ENCODE measurements at places on chromosomes 13 and 19.
A peak's percentile ranks its signal among the peaks of the same experiment; 100 is the strongest.

- DNase-seq: no peak
Observed at GRCh38 chr19:29622166-29623070, 16.3 kb downstream of the POP4 start.

DNA sequence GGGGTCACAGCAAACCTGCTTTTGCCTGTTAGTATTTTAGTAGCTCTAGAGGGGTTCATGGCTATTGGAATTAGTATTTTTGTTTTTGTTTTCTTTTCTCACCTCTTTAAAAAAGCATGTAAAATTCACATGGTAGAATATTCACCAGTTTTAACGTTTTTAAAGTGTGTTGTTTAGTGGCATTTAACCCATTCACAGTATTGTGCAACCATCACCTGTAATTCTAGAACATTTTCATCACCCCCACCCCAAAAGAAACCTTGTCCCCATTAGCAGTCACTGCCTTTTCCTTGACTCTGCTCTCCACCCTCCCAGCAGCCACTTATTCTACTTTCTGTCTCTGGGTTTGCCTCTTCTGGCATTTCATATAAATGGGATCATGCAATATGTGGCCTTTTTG, 39.8 kb downstream of the GATAD2A start:
- DNase-seq: no peak

DNA sequence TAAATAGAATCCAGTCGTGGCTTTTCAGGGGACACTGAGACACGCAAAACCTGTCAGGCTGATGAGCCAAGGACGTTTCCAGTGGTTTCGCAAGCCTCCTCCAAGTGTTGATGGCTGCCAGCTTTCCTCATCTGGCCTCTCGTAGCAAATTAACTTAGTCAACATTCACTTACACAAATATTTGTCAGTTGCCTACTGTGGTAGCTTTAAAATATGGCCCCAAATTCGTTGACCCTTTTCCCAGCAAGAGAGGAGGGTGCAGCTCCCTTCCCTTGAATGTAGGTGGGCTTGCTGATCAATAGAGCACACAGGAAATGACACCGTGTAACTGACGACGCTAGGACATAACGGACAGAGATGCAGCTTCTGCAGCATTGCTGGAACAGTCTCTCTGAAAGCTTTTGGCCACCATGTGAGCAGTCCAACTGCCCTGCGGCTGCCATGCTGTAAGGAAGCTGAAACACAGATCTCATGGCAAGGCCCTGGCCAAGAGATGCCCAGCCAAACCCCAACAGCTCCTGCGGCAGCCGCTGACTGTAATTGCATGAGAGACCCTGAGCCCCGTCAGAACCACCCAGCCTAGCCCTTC, 5.5 kb upstream of the RANBP3 start:
- no peak for DNase-seq

DNA sequence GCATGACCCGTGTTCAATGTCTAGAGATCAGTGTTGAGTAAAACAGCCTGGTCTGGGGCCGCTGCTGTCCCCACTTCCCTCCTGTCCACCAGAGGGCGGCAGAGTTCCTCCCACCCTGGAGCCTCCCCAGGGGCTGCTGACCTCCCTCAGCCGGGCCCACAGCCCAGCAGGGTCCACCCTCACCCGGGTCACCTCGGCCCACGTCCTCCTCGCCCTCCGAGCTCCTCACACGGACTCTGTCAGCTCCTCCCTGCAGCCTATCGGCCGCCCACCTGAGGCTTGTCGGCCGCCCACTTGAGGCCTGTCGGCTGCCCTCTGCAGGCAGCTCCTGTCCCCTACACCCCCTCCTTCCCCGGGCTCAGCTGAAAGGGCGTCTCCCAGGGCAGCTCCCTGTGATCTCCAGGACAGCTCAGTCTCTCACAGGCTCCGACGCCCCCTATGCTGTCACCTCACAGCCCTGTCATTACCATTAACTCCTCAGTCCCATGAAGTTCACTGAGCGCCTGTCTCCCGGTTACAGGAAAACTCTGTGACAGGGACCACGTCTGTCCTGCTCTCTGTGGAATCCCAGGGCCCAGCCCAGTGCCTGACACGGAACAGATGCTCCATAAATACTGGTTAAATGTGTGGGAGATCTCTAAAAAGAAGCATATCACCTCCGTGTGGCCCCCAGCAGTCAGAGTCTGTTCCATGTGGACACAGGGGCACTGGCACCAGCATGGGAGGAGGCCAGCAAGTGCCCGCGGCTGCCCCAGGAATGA, 1.5 kb upstream of the CEACAM5 start:
- DNase-seq: no peak

- DNase-seq: no peak
Observed at GRCh38 chr19:11540645-11541044, 2.0 kb downstream of the CNN1 start.

DNA sequence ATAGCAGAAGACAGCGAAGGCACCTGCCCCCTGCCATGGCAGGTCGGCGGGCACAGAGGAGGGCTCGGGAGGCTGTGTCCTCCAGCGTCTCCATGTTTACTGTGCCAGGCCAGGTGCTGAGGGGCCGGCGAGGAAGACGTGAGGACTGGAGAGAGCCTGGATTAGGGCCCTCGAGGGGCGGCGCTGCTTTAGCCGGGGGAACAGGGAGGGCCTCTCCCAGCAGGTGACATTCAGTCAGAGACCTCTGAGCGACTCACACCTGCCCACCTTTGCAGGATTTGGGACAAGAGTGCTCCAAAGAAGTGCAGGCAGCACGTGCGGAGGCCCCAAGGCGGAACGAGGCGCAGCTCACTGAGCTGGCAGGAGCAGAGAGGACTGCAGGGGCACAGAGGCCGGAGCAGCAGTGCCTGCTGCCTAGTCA, 17.6 kb downstream of the KDM4B start:
- DNase-seq: no peak

DNA sequence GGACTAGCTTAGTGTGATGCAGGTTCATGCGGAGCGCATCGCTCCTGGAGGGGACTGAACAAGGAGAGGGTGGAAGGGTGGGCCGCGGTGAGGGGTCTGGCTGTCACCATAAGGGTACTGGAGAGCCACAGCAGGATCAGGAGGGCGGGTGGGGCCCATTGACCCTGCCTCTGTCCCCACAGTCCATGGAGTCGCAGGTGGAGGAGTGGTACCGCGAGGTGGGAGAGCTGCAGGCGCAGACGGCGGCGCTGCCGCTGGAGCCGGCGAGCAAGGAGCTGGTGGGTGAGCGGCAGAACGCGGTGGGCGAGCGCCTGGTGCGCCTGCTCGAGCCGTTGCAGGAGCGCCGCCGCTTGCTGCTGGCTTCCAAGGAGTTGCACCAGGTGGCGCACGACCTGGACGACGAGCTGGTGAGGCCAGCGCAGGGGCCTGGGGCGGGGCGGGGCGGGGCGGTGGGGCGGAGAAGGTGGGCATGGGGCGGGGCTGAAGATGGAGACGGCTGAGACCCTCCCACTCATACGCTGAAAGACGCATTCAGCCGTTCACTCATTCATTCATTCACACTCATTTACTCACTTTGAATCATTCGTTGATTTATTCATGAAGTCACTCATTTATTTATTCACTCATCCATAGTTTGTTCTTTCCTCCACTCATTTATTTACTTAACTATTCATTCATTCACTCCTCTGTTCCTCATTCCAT, 27.5 kb upstream of the SHKBP1 start:
- peak; percentile 91 for DNase-seq

DNA sequence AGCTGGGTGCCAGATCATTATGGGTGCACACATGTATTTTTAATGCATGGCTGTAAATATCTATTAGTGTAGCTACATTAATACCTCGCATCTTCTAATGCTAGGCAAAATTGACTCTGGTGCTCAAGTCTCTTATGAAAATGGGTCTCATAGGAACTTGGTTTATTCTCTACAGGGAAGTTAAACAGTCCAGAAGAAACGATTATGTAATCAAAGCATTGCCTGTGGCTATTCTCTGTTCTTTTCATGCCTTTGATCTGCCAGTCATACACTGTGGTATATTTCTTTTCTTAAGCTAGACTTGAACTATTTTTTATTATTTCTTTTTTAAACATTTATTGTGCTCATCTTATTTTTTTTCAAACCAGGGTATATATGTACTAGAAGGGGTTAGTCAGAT, 1015.0 kb downstream of the SLITRK1 start:
- no peak for DNase-seq

DNA sequence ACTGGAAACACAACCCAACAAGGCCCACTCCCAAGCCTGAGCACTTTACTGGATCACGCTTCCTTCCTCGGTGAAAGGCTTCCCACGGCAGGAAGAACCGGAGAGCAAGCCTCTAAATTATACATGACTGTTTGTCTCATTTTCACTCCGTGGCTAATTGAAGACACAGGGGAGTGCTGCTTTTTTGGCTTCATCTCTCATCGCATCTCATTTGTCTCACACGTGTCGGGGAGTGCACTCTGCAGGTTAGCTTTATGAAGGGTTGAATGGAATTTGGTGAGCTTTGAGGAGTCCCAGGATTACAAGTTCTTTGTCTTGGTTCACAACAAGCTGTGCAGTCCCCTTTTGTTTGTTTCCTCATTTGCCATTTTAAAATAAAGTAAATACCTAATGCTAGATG, 544.6 kb downstream of the GPC6 start:
- DNase-seq: no peak

- no peak for DNase-seq
Observed at GRCh38 chr19:51803967-51804366, 9.0 kb downstream of the FPR3 start.

GRCh38 chr19:40717880-40718773, 1.2 kb downstream of the ITPKC start:
- DNase-seq: peak; percentile 45

DNA sequence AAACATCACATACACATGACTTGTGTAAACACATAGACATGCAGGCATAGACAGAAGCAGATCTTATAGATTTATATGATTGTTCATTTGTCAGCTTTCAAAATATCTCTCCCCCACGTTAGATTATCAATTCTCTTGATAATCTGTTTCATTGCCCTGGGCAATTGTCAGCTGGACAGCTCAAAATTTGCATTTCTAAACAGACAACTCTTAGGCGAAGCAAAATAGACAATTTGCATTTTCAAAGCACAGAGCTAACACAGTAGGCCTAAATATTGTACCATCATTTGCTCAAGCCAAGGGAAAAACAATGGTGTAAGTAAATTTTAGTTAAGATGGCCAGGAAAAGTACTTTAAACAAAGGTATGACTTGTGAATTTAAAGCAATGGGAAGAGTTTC, 24.0 kb upstream of the KBTBD6 start:
- no peak for DNase-seq

DNA sequence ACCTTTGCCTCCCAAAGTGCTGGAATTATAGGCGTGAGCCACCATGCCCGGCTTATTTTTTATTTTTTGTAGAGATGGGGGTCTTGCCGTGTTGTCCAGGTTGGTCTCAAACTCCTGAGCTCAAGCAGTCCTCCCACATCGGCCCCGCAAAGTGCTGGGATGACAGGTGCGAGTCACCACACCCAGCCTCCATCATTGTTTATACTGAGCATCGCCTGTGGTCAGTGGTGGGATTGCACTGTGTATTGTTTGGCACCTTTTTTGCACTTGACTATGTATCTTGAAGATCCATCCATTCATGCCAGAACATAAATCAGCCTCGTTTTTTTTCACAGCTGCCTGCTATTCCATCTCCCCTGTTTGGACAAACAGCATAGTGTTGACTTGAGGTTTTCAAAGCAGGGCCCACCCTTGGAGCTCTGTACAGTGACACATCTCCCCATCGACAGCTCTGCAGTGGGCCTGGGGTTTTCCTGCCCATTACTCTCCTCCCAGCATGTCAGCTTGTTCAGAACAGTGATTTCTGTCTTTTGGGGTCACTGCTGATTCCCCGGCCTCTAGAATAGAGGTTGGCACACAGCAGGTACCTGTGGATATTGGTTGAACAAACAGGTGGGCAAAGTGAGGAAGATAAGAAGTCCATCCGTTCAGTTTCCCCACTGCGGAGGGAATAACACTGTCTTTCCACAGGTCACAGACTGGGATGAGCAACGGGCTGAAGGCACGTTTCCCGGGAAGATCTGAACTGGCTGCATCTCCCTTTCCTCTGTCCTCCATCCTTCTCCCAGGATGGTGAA, 8.2 kb upstream of the UPK1A start:
- no peak for DNase-seq

- no peak for DNase-seq
Observed at GRCh38 chr13:73273745-73274144, 214.9 kb downstream of the KLF5 start.

DNA sequence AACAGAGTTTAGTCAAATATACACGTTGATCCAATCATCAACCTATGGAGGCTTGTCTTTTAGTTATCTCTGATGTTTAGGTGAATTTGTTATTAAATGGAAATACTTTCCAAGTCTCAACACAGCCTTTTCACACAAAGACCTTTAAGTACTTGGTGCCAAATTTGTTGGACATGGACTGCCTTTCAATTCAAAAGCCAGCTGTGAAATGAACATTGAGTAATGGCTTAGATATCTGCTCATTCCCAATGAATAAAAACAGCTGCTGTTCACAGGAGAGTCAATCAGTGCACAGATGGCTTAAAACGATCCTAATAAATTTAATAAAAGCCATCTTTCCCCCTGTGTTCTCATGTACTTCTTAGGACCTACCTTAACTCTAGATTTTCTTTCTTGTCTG, 19.9 kb upstream of the DHRS12 start:
- DNase-seq: peak; percentile 61

DNA sequence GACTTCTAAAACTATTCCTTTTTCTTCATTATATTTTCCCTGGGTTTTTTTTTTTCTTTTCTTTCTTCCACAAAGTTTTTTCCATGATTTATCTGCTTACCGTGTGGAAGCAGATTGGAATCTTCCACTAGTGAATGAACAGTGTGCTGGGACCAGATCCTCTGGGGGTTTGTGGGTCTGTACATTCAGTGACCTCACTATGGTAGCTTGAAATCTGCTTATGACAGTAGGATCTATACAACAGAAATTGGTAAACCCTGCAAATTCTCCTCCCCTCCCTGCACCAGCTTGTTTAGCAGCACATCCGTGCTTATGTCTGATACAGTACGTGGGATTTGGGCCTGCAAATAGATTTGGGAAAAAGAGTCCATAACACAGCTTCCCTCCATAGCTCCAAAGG, 26.0 kb upstream of the MAB21L1 start:
- DNase-seq: no peak

Measured in NCI-H524 (cell line).